ENCODE measurements at places on chromosomes 3 and 15.
A peak's percentile ranks its signal among the peaks of the same experiment; 100 is the strongest.

GRCh38 chr15:29712149-29712885 is 110.0 kb downstream of the TJP1 start:
- DNase-seq, result no peak

DNA sequence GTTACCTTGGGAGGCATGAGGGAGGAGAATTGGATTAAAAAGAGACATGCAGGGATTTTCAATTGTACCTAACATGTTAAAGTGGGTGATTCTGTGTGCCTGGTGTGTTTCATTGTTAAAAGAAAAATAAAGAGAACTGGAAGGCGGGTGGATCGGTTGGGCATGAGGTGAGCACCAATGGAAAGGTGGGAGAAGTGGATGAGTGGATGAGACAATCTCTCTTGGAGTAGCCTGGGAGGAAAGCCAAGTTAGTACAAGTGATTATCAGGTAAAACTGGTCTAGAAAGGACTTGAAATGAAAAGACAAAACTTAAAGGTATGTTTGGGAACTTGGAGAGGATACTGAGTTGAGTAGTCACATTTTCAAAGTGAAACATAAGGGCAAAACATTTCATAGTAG is 12.1 kb downstream of the VEPH1 start:
- DNase-seq, result no peak

DNA sequence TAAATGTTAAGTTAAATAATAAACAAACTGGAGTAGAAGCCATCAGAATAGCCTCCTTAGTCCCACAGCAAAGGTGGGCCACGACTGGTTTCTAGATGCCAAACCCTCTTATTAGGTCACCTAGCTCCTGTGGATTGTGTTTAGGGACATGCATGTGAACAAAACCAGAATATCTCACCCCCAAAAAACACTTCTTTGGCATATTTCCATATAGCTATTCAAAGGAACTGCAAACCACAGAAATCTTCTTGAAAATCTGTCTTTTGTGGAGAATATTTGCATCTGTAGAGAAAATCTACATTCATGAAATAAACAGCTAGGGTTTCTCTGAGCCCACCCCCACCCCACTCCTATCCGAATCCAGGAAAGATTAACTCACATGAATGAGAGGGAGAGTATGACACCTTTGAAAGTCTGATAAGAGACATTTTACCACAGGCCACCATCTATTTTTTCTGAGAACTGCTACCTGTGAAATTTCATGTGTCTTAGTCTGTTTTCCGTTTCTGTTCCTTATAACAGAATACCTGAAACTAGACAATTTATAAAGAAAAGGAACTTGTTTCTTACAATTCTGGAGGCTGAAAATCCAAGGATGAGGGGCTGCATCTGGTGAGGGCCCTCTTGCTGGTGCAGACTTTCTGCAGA is 159.4 kb downstream of the NEK10 start:
- no peak for DNase-seq

DNA sequence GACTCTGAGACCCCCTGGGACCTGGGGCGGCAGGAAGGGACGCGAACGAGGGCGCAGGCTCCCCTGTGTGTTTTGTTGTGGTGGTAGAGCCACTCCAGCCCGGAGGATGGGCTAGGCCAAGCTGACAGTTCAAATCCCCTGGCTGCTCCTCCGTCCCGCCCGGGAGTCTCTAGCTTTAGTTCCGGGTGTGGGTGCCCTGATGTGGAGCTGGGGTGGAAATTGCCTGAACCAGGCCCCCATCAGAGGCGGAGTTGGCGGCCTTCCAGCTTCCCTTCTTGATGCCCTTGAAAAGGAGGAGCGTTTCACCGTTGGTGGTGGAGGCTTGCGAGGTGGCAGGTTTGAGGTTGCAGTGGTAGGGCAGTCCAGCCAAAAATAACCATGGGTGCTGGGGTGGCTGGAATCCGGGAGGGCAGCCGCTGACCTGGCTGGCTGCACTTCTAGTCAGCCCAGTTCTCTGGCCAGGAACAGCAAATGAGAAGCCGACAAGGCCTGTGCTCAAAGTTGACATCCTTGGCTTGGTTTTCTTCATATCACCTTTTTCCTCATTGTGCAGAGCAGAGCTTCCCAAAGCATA is 817 bp downstream of the CLK3 start:
- peak; percentile 62 for DNase-seq

GRCh38 chr3:140165781-140166180 is 230.8 kb downstream of the CLSTN2 start:
- no peak for DNase-seq

DNA sequence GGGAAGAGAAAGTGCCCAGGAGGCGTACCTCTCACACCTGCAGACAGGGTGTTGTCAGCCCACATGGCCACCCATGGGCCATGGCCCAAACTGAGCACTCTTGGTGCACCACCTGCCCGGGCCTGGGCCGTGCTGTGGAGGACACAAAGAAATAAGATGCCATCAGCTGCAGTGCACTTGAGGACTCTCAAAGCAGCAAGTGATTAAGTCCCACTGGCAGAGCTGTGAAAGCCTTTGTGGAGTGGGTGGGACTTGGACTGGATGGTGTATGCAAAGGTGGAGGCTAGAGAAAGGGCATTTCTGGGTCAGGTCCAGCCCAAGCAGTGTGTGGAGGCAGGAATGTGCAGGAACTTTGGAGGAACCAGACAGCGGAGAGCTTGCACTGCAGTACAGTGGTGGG is 122.3 kb downstream of the MEGF11 start:
- no peak for DNase-seq

GRCh38 chr3:134877788-134878187 is 82.7 kb downstream of the EPHB1 start:
- DNase-seq, result no peak

- DNase-seq, result no peak
These were observed 4.2 kb downstream of the PLXND1 start for GRCh38 chr3:129602309-129602708.

GRCh38 chr3:64578062-64578770 is 109.6 kb downstream of the ADAMTS9 start:
- no peak for DNase-seq

- no peak for DNase-seq
These were observed 535.2 kb downstream of the OCA2 start for GRCh38 chr15:27563765-27564370.

GRCh38 chr3:99126316-99126715 is 224.8 kb upstream of the DCBLD2 start:
- no peak for DNase-seq

DNA sequence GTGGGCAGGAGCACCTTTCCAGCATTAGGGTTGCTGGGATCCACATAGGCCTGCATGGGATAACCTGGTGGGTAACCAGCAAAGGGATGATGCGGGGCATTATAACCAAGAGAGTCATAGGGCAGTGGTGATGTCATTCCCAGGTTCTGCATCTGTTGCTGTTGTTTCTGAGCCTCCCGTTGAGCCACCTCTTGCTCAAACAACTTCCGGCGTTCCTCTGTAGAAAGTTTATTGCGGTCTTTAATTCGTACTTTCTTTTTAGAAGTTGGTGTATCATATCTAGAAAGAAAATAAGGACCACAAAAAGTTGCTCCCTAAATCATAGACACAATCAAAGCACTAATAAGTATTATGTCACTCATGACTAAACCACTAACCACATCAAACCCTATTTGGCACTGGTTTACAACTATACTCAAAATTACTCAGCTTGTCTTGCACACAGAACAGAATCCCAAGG is 77.8 kb downstream of the NBEAL2 start:
- DNase-seq, result no peak

Measured in activated naive CD4-positive, alpha-beta T cell (primary cell).